CD4-positive, alpha-beta T cell treated with Interleukin-10 for 1 hour (primary cell): ENCODE measurements at places on chromosomes 3 and 15.

GRCh38 chr3:126394179-126394976 is at the start of gene CFAP100:
TSS of gene CFAP100 (plus strand) at chr3:126394909. CDS start at chr3:126396001, 1,092 bp downstream.
- DNase-seq, result no peak

DNA sequence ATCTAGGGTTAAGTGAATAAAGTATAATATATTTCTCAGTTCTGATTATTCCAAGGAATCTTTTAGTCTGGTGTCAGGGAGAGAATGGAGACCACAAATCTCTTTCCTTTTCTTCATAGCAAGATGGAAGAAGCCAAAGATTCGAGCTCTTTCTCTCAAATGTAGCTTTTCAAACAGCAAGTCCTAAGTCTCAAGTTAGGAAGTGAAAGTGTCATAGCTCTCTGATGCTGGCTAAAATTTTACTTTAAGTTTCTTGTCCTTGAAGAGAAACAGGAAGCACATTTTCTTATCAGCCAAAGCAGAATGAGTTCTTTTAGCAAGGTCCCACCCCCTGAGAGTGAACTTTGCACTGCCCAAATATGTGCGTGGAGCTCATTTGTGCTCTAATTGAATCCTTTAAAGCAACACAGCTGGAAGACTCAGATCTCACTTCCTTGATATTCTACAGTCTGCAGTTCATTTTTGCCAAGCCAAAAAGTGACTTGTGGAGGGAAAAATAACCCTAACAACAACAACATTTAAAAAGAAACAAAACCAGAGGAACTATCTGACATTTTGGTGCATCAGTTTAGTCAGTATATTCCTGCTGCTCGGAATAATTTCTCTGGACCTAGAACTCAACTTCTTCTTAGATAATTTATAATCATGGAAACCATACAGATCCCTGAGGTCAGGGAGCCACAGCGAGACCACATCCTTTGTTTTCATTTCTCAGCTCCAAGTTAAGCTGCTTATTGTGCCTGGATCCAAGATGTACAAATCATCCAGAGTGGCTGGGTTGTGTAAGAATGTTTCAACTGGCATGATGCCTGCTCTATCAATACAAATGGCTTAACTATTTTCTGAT is 238.7 kb upstream of the P2RY1 start:
- no peak for DNase-seq

DNA sequence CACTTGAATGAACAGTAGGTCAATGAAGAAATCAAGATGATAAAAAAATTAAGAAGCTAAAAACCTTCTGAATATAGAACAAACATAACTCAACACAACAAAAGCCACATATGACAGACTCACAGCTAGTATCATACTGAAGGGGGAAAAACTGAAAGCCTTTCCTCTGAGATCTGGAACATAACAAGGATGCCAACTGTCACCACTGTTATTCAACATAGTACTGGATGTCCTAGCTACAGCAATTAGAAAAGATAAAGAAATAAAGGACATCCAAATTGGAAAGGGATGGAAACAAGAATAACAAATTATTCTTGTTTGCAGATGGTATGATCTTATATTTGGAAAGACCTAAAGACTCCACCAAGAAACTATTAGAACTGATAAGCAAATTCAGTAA is 60.8 kb downstream of the ILDR1 start:
- no peak for DNase-seq

DNA sequence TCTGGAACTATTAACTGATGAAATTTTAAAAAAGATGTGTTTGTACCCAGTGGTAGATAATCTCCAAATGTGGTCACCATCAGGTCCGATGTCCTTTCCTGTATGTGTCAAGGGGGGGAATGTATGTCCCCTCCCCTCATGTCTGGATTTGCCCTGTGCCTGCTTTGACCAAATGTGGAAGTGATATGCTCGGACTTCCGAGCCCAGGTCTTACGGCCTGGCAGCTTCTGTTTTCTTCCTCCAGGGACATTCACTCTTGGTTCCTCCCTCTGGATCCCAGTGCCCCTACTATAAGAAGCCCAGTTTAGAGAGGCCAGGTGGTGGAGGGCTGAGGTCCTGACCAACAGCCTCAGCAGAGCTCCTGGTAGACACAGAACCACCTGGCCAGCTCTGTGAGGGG is 75.5 kb downstream of the CCR1 start:
- no peak for DNase-seq

- DNase-seq, result no peak
Observed at GRCh38 chr3:126685021-126685420, 19.0 kb upstream of the CHCHD6 start.

- DNase-seq, result no peak
Observed at GRCh38 chr15:40465939-40466338, 4.8 kb upstream of the CHST14 start.

GRCh38 chr15:72908713-72909112 is 125.2 kb upstream of the ADPGK start:
- DNase-seq, result no peak

DNA sequence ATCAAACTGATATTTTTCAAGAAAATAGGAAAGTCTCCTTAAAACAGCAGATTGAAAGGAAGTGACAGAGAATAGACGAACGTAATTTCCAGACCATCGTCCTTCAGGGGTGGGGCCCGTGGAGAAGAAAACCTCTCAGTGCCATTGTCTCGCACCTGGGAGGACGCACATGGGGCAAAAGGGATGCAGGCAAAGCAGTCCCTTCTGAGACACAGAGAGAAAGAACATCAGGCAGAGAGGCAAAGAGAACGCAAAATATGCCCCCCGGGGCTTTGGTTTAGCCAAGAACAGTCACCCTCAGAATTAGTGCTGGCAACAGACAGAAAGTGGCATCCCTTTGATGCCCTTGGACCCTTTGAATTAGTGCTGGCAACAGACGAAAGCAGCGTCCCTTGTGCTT is 37.0 kb downstream of the MUC20 start:
- DNase-seq, result no peak

DNA sequence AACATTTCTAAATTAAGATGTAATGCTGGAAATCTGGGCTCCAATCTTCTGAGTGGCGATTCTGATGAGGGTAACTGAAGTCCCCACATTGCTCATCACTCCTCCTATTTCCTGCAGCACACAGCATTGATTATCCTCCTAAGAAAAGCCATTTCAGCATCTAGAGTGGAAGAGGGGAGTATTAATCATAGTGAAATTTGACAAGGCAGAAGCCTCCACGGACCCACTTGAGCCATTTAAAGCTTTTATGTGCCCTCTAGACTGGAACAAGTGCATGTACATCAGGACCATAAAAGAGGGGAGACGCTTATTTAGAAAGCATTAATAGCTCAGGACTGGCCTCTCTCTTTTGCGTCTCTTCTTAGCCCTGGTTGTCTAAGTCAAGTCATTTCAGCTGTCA is 25.8 kb downstream of the AQP9 start:
- no peak for DNase-seq

DNA sequence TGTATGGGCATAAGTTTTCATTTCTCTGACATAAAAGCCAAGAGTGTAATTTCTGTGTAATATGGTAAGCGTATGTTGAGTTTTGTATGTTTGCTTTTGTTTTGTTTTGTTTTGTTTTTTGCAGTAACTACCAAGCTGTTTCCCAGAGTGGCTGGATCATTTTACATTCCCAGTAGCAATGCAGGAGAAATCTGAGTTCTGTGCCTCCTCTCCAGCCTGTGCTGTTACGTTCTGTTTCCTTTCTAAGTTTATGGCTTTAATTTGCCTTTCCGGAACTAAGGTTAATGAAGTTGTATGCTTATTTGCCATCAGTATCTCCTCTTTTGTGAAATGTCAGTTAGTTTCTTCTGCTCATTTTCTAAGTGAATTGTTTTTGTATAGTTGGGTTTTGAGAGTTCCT is 307.8 kb downstream of the GABRG3 start:
- no peak for DNase-seq

- DNase-seq, result no peak
Observed at GRCh38 chr3:174325171-174325570, 534.0 kb upstream of the NAALADL2 start.

GRCh38 chr3:98808071-98808470 is 44.9 kb downstream of the ST3GAL6 start:
- DNase-seq, result no peak

GRCh38 chr3:133388696-133389395 is 11.0 kb upstream of the BFSP2 start:
- DNase-seq, result no peak

DNA sequence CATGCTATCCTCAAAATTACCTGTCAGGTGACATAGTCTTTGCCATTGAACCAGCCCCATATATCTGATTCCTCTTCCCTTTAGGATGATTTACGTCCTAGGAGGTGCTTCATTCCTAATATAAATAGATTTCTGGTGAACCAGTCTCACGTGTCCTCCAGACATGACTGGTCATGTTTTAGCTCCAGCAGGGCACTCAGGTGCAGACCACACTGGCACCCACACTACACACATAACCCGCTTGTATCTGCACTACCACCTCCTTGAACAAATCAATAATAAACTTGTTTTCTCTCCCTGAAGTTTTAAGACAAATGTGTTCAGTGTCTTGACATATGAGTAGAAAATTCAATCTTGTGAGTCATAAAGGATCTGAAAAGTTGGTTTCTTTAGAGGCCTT is 155.5 kb downstream of the GOLIM4 start:
- DNase-seq, result no peak
